HCT116 (cell line): ENCODE measurements at places on chromosomes 2 and 18.
A peak's percentile ranks its signal among the peaks of the same experiment; 100 is the strongest.

DNA sequence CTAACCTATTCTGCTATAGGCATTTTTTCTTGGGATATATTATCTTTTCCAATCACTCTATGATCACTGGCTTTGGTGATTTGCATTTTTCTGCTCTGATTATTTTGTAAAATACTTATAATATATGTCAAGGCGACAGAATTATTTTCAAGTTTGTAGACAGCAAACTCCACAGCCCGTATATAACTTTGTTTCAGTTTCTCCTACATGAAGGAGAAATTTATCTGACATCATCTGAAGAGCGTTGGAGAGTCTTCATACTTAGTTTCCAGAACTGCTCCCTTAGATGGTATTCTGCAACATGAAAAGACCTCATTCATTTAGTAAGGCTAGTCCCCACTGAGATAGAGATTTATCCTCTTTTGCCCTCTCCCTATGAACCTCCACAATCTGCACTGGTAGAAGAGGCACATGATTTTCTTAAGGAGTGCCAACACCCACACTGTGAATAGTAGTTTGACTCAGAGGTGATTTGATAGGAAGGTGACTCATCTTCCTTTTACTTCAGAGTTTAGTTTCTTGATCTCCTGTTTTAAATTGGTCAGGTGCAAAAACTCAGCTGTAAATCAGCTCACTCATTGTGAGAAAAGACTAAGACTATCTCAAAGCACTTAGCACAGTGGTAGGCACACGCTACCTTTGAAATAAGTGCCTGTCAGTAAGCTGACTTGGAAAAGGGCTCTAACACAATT is 1848.6 kb upstream of the CELF4 start:
- DNase-seq = peak; percentile 41
- H3K36me3 ChIP-seq = no peaks in the 10 kb centered on the region
- H3K27me3 ChIP-seq = no peaks in the 10 kb centered on the region

GRCh38 chr2:63712748-63713147 is 124.0 kb downstream of the MDH1 start:
- DNase-seq = no peak
- no peaks in the 10 kb centered on the region for H3K27me3 ChIP-seq
- H3K4me1 ChIP-seq = no peaks in the 10 kb centered on the region
- H3K36me3 ChIP-seq = no peaks in the 10 kb centered on the region
- no peak overlapping the region for H3K27ac ChIP-seq
- H3K4me3 ChIP-seq = no peak overlapping the region

- no peaks in the 10 kb centered on the region for H3K36me3 ChIP-seq
- no peaks in the 10 kb centered on the region for H3K27me3 ChIP-seq
- no peak overlapping the region for H3K27ac ChIP-seq
- no peaks in the 10 kb centered on the region for H3K4me1 ChIP-seq
- DNase-seq = no peak
Observed at GRCh38 chr2:107719836-107720235, 106.9 kb upstream of the RGPD4 start.

GRCh38 chr2:153268941-153269461 is 209.6 kb downstream of the RPRM start:
- H3K4me3 ChIP-seq = no peak overlapping the region
- H3K27me3 ChIP-seq = no peaks in the 10 kb centered on the region
- H3K27ac ChIP-seq = no peak overlapping the region
- H3K4me1 ChIP-seq = no peaks in the 10 kb centered on the region

DNA sequence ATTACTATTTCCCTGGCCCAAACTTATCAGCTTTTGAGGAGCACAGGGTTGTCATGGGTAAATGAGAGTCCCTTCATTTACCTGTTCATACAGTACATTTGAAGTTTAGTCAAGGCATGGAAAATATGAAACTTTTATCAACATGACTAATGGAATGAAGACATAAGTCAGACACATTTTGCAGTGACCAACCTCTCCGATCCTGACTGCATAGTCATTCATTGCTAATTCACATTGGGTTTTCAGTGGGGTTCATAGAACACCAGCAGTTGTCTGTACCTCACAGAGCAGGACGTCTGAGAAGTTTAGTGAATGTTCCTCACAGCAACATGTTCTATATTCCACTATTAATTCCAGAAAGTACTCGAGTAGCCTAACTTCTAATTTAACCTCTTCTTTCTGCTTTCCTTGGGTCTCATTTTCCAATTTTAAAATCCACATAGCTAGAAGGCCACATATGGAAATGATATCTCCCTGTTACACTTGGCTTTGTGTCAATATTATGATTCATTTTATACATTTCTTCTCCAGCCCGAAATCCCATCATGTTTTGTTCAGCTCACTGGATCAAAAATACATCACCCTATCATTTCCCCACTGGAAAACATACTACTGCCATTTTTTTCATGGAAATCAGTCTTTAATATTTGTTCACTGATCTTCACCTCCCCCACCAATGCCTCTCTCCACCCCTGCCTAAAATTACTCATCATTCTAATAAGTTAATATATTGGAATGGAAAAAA is 65.9 kb downstream of the CDH20 start:
- H3K36me3 ChIP-seq = no peaks in the 10 kb centered on the region
- no peak overlapping the region for H3K27ac ChIP-seq
- H3K4me3 ChIP-seq = no peak overlapping the region

DNA sequence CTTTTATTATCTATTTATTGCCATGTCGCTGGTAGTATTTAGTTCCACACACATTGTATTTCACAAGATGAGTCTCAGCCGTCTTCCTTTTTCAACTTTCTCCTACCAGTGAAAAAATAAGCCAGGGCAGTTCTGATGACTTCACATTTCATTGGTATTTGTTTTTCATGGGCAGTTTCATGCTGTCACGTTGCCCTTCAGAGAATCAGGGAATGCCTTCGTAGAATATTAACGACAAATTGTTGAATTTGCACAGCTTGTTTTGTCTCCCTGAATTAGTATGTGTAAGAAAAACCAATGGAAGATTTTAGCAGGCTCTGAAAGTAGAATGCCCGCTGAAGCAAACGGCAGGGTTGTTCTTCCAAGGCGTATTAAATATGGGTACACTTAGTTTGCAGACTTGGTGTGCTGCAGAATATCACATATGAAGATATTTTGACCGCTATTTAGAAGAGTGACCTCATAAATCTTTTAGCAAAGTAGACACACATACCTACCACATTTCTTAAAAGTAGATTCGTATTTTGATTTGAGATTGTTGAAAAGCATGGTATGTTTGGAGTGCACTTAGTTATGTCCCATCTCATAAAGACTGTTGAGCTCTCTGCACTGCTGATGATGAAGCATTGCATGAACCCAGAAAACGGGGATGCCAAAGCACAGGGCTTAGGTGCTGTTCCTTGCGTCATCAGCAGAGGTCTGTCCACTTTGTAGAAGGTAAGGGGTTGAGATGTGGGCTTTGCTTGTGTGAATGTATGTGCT is 2.9 kb downstream of the NEDD4L start:
- no peak overlapping the region for H3K27ac ChIP-seq
- no peaks in the 10 kb centered on the region for H3K36me3 ChIP-seq
- peaks cover 21% of the 10 kb centered on the region for H3K4me1 ChIP-seq

DNA sequence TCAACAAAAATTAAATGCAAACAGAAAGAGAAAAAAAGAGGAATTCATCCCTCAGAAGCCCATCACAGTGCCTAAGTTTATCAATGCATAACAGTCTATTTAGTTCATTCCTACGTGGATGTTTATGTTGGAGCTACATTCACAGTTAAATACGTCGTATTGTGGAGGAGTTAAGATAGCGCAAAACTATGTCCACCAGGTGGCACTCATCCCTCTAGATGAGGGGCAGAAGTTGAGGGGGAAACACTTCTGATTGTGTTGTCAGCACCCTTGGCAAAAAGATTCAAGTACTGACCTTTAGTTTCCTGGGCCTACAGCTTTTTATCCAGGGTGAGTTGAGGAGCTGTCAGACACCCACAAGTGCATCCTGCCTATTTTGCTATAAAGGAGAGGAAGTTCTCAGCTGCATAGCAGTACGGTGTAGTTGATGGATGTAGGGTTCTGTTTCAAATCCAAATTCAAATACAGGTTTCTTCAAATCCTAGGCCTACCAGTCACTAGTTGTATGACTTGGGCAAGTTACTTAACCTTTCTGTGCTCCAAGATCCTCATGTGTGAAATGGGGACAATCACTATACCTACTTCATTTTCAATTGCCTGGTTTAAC is 26.8 kb upstream of the MYO1B start:
- peaks cover 27% of the 10 kb centered on the region for H3K4me1 ChIP-seq
- H3K4me3 ChIP-seq = no peak overlapping the region
- peak; percentile 67 for DNase-seq
- no peaks in the 10 kb centered on the region for H3K27me3 ChIP-seq

DNA sequence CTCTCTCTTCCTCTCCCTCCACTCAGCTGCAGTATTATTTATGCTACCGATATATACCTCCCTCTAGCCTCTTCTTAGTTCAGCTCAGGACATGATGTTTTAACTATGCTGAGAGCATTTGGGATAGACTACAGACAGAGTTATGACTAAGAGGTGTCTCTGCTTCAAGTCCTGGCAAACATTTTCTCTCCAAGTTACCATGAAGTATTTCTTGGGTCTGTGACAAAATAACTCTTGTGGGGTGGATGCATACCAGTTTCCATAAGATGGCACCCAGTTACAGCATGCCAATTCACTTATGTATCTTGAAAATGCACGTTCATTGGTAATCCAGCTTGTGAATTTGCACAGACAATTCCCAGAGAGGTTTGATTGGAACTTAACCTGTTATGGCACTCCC is 737.6 kb downstream of the SLC4A3 start:
- no peaks in the 10 kb centered on the region for H3K36me3 ChIP-seq
- no peak for DNase-seq
- H3K27me3 ChIP-seq = no peaks in the 10 kb centered on the region
- no peaks in the 10 kb centered on the region for H3K4me1 ChIP-seq
- no peak overlapping the region for H3K4me3 ChIP-seq

DNA sequence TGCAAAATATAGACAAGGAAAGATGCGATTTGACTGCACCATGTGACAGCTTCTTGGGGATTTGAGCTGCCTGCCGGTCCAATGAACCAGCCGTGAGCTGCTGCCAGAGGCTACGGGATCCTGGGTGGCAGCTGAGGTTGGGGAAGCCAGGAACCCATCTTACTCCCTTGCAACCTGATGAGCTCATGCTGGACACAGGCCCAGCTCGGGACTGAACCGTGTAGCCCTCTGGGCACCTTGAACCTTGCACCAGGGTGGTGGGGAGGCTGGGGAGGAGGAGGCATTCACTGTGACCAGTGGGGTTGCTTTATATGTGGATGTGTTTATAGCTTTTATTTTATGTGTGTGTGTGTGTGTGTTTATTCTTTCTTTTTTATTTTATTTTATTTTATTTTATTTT is 9.1 kb downstream of the ALPI start:
- no peak for DNase-seq
- no peaks in the 10 kb centered on the region for H3K4me1 ChIP-seq
- H3K36me3 ChIP-seq = no peaks in the 10 kb centered on the region
- H3K4me3 ChIP-seq = no peak overlapping the region
- H3K27ac ChIP-seq = no peak overlapping the region
